ENCODE measurements at places on chromosomes 12 and 14. TPM values are rescaled to one million over a fixed set of nuclear protein-coding genes. Genes with fewer than 3 reads are reported as not detected.

Gene ACOT6
- 0.94 TPM for total RNA-seq

Gene ENDOU
- total RNA-seq, result 0.16 TPM

Gene CCNT1
- total RNA-seq, result 50.2 TPM

Gene ZNF140
- 33.9 TPM for total RNA-seq

Gene NPFF
- total RNA-seq, result not detected

Gene HSP90B1
- 259 TPM for total RNA-seq

DNA sequence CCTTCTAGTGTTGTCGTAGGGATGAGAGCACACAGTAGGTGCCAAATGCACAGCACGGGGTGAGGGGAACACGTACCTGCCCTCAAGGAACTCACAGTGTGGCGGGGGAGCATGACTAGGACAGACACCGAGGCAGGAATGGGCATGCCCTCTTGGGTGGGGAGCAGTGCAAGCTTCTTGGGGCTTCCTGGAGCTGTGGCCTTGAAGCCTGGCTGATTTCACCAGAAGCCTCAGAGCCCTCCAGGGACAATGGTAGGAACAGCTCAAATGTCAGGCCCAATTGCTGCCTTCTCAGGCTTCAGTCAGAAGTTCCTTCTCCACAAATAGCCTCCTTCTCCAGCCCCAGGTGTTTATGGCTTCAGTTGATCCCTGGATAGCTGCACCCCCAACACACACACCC, 43.4 kb downstream of the TEAD4 start:
- H3K27ac ChIP-seq, result no peak overlapping the region
- H3K27me3 ChIP-seq, result no peaks in the 10 kb centered on the region
- no peak for DNase-seq
- H3K4me3 ChIP-seq, result no peak overlapping the region
- peaks cover 5% of the 10 kb centered on the region for H3K4me1 ChIP-seq

GRCh38 chr12:89960607-89961394, 252.2 kb upstream of the ATP2B1 start:
- H3K36me3 ChIP-seq, result no peaks in the 10 kb centered on the region
- no peak overlapping the region for H3K27ac ChIP-seq
- H3K4me3 ChIP-seq, result no peak overlapping the region
- H3K27me3 ChIP-seq, result no peaks in the 10 kb centered on the region

DNA sequence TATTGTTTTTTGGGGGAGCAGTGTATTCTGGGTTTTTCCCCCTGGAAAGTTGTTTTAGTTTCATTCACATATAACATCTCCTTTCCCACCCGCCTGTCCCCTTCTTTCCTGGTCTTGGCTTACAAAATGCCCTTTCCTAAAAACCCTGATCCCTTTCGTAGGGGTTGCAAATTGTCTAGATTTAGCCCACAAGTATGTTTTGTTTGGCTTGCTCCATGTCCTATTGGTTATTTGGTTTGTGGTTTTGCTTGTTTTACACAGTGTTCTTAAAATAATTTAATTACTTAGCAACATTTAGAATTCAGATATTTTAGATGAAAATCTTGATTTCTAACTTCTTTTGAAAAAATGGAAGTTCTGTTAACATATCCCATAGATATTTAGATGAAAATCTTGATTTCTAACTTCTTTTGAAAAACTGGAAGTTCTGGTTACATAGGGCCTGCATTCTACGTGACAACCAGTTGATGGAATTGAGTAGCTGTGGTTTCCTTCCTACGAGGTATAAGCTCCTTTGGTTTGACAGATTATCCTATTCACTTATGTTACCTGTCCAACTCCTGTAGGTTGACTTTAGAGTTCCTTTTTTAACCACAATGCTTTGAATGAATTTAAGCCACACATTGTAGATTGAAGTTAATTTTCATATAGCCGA, 89.2 kb upstream of the TMEM263 start:
- H3K36me3 ChIP-seq, result no peaks in the 10 kb centered on the region
- H3K27me3 ChIP-seq, result no peaks in the 10 kb centered on the region
- H3K27ac ChIP-seq, result no peak overlapping the region
- DNase-seq, result no peak

DNA sequence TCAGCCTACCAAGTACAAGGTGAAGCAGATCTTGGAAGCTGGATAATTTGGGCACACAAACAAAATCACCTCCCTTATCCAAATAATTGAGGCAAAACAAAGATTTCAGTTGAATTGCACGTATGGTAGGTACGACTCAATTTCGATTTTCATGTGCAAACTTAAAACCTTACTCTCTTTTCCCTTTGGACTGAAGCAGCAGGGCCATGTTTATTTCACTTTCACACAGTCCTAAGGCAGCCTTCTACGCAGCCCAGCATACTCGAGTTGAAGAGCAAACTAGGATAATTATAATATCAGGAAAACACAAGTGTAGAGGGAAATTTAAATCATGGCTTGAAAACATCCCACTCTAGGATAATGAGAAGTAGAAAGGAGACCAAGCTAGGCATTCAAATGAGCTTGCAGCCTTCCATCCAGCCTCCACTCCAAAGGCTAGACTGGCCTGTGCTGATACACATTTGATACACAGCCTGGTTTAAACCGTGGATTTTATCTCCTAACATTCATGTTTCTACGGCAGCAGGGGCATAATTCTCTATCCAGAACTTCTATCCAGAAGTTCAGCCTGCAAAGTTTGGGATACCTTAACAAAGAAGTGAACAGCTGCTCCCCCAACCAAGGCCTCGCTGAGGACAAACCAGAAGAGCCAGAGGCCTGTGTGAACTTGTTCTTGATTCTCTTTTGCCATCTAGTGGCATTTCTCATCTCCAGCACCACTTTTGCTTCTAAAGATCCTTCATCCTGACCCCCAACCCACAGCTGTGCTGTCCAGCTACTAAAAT, 2.4 kb upstream of the RNASE7 start:
- no peaks in the 10 kb centered on the region for H3K27me3 ChIP-seq
- H3K27ac ChIP-seq, result peak overlapping the region; percentile 64
- H3K4me3 ChIP-seq, result no peak overlapping the region

- no peak overlapping the region for H3K4me3 ChIP-seq
- H3K27me3 ChIP-seq, result no peaks in the 10 kb centered on the region
- peak; percentile 59 for DNase-seq
- peak overlapping the region; percentile 35 for H3K27ac ChIP-seq
These were observed 8.4 kb upstream of the INF2 start for GRCh38 chr14:104680806-104681688.

DNA sequence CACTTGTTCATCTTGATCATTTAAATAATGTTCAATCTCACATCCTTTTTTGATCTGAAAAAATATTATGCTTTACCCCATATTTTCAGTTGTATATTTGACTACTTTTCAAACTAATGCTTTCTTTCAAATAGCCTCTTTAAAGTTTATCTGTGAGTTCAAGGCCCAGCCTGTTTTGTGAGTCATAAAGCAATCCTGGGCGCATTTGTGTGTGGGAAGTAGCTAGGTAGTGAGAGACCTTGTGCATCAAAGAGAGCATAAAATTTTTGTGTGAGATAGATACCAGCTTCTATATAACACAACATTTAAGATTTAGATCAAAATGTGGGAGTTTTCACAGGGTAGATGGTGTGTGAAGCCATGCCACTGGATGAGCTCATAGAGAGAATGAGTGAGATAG, 405.6 kb downstream of the NAV3 start:
- H3K27ac ChIP-seq, result no peak overlapping the region
- DNase-seq, result no peak
- H3K4me1 ChIP-seq, result no peaks in the 10 kb centered on the region
- H3K27me3 ChIP-seq, result no peaks in the 10 kb centered on the region
- no peaks in the 10 kb centered on the region for H3K36me3 ChIP-seq
- no peak overlapping the region for H3K4me3 ChIP-seq

DNA sequence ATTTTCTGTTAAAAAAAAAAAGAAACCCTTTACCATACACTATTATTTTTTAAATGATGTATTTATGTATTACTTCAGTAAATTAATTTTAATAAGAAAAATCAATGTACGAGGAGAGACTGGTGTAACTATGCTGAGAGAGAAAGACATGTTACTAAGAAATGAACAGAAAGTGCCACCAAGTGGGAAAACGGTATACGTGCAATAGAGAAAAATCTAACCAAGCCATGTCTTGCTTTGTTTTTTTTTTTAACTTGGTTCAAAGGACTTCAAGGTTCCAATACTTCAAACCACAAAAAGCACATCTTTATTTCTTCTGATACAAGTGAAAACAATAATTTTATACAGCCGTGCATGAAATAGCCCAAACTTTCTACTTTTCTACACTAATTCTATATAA, 22.9 kb downstream of the NDUFA12 start:
- no peaks in the 10 kb centered on the region for H3K36me3 ChIP-seq
- H3K27me3 ChIP-seq, result no peaks in the 10 kb centered on the region
- H3K4me3 ChIP-seq, result no peak overlapping the region
- no peak for DNase-seq

DNA sequence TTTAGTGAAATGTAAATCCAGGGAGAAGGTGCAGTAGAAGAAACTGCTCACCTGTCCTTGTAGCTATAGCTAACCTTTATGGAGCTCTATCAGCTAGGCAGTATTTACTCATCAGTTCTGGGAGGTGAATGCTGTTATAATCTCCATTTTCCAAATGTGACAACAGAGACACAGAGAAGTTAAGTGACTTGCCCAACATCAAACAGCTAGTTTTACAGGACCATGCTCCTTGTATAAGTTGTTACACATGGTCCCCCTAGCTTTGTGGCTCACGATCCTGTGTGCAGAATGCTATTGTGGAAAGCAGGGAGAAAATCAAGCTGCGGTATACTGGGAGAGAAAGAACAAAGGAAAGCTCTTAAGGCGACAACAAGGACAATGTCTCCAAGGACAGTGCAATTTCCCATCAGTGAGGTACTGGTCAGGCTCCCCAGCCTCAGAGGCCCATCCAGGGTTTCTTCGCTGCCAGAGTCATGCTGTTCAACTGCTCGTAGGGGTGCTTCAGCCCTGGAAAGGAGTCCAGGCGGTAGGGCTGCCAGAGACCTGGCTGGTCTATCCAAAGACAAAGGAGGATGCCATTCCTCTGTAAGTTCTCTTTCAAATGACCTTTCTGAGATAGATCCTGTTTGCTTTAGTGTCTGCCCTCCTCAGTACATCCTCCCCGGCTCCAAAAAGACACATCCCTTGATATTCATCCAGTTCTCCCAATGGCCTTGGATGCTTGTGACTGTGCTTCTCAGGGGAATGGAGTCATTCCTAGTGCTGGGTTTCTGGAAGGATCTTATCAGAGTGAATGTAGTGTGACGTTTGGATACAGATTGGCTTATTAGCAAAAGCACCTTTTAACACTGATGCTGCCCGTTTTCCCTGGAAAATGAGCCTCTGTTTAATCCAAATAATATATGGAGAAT, 95.5 kb downstream of the ARF6 start:
- DNase-seq, result no peak
- H3K27ac ChIP-seq, result peak overlapping the region; percentile 59
- no peak overlapping the region for H3K4me3 ChIP-seq
- H3K27me3 ChIP-seq, result no peaks in the 10 kb centered on the region
- peaks cover 38% of the 10 kb centered on the region for H3K4me1 ChIP-seq

GRCh38 chr14:94677213-94677612, 65.0 kb downstream of the SERPINA3 start:
- DNase-seq, result no peak
- no peaks in the 10 kb centered on the region for H3K27me3 ChIP-seq
- no peak overlapping the region for H3K4me3 ChIP-seq
- H3K4me1 ChIP-seq, result no peaks in the 10 kb centered on the region

GRCh38 chr14:22598896-22599244, 770 bp downstream of the ABHD4 start:
- H3K27me3 ChIP-seq, result no peaks in the 10 kb centered on the region
- peak overlapping the region; percentile 89 for H3K27ac ChIP-seq
- H3K4me1 ChIP-seq, result peaks cover 13% of the 10 kb centered on the region
- H3K36me3 ChIP-seq, result no peaks in the 10 kb centered on the region
- DNase-seq, result no peak
- peak overlapping the region; percentile 78 for H3K4me3 ChIP-seq

DNA sequence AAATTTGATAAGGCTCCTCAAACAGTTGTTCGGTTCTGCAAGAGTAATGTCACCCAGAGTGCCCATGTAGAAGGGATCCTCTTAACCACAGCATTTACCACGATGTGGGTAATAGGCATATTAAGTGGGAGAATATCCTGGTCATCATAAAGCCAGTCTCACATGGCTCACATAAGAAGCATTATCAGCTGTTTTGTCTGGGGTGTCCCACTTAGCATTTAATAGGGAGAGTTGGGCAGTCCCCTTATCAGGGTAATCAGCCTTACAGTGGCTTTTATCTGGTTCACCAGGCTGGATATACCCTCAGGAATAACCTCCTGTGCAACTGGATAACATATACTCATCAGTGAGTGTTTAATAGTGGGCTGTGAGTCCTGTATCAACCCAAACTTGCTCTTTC, 12.9 kb upstream of the TMEM263 start:
- H3K27ac ChIP-seq, result no peak overlapping the region
- no peaks in the 10 kb centered on the region for H3K36me3 ChIP-seq
- no peaks in the 10 kb centered on the region for H3K27me3 ChIP-seq
- DNase-seq, result no peak
- H3K4me1 ChIP-seq, result no peaks in the 10 kb centered on the region
- no peak overlapping the region for H3K4me3 ChIP-seq

DNA sequence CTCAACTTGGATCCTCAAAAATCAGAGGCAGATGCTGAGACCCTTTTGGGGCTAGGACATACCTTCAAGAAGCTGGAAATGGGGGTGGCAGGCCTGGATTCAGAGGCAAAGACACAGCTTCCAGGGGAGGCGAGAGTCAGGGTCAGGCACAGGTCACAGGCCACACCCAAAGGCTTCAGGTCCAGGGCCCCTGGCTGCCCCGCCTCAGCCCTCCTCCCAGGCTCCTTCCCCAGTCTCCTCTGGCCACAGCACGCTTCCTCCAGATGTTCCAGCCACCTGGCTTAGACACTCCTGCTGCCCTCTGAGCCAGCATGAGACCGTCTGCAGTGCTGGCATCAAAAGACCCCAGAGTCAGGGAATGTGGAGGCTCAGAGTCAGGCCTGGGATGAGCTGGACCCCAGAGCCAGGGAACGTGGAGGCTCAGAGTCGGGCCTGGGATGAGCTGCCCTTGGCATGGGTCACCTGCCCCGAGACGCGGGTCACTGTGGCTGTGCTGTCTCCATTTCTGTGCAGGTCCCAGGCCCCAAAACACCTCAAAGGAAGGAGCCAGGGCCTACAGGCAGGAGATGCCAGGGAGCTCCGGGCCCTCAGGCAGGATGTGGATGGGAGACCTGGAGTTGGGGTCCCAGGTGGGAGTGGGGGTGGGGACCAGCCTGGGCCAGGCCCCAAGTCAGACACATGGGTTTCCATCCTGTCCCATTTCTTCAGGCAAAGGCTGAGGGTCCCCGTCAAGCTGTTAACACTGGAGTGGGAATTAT, 58.9 kb downstream of the DIO3 start:
- no peaks in the 10 kb centered on the region for H3K27me3 ChIP-seq
- no peak overlapping the region for H3K4me3 ChIP-seq
- H3K4me1 ChIP-seq, result no peaks in the 10 kb centered on the region
- DNase-seq, result no peak
- no peak overlapping the region for H3K27ac ChIP-seq

GRCh38 chr12:93440043-93440835, 1.5 kb downstream of the UBE2N start:
- H3K4me1 ChIP-seq, result peaks cover 27% of the 10 kb centered on the region
- DNase-seq, result no peak
- H3K27me3 ChIP-seq, result no peaks in the 10 kb centered on the region
- H3K36me3 ChIP-seq, result no peaks in the 10 kb centered on the region
- H3K27ac ChIP-seq, result no peak overlapping the region
